ENCODE measurements at places on chromosomes 11 and 22.

DNA sequence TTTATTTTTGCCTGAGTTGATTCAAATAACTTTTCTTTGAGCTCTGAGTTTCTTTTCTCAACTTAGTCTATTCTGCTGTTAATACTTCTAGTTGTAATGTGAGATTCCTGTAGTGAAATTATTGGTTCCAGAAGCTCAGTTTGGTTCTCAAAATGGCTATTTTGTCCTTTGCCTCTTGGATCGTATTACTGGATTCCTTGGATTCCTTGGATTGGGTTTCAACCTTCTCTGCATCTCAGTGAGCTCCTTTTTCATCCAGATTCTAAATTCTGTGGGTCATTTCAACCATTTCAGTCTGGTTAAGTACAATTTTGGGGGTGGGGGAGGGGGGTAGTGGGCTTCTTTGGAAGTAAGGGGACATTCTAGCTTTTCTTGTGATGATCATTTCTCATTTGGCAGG is 341.1 kb upstream of the CNTN5 start:
- DNase-seq: no peak

GRCh38 chr11:118042796-118043195 is 34.1 kb upstream of the TMPRSS4 start:
- no peak for DNase-seq

DNA sequence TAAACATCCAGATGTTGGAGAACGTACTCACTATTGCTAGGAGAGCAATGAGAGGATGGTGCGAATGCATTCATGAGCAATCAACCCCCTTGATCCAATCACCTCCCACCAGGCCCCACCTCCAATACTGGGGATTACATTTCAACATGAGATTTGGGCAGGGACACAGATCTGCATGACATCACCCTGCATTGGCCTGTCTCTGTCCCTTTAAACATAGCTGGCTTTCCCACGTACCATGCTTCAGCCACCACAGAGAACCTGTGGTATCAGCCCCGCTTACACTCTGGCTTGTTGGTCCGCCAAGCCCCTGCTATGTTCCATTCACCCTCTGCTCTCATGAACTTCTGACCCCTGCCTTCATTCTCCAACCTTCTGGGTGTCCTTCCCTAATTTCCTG is 157.5 kb upstream of the E2F8 start:
- no peak for DNase-seq

- no peak for DNase-seq
Measured at GRCh38 chr11:34750692-34751405, 130.0 kb downstream of the EHF start.

DNA sequence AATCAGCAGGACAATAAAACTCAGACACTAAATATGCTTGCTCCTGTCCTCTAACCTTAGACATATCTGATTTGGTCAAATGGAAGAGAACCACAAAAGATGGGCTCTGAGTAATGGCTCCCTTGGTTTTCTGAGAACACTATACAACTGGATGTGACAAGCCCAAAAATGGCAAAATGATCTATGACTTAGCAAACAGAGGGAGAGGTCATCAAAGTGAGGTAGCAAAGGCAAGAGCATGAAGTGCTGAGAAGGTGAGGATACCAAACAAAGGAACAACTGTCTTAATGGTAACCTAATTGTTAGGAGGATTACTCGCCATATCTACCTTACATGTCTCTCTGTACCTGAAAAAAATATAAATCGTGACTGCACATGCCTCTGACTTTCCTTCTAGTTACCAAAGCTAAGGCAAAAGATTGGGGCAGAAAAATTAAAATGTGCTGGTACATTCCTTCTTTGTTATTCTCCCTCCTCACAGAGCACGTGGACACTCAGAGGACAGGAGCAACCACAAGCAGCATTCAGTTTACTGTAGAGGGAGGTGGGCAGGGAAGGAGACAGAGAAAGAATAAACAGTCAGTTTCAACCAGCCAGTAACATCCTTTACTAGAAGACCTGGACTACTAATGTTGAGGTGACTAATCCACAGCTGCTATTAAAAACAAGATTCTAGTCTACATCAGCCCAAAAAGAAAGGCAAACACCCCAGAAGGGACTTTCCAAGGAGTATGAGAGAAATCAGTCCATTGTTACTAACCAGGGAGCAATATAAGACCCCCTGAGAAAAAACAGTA is 88.8 kb downstream of the AMBRA1 start:
- DNase-seq: no peak

DNA sequence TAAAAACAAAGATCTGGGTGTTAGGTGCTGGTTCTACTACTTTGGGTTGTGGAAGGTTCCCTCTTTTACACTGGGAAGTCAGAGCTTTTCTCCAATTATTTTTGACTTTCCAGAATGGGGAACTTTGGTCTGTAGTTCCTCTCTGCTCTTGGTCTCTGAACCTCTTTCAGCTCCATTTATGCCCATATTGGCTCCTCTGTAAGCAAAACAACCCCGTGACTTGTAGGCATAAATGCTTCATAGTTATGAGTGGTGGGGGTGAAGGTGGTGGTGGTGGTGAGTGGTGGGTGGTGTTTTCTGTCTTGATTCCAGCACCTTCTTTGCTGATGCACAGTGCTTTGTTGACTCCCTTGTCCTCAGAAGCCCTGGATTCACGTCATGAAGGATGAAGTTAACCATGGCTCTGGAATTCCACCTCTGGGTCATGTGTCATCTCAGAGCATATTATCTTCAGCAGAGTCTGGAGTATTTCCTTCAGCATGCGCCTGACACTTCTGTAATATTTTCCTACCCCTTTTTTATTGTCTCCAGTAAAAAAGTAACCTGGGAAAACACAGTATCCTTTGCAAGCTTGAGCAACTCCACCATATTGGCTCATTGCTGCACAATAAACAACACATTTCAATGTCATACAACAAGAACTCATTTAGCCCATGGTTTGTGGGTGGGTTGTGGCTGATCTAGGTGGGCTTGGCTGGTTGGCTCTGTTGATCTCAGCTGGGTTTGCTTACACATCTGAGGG is 24.1 kb upstream of the GRK3 start:
- DNase-seq: no peak

DNA sequence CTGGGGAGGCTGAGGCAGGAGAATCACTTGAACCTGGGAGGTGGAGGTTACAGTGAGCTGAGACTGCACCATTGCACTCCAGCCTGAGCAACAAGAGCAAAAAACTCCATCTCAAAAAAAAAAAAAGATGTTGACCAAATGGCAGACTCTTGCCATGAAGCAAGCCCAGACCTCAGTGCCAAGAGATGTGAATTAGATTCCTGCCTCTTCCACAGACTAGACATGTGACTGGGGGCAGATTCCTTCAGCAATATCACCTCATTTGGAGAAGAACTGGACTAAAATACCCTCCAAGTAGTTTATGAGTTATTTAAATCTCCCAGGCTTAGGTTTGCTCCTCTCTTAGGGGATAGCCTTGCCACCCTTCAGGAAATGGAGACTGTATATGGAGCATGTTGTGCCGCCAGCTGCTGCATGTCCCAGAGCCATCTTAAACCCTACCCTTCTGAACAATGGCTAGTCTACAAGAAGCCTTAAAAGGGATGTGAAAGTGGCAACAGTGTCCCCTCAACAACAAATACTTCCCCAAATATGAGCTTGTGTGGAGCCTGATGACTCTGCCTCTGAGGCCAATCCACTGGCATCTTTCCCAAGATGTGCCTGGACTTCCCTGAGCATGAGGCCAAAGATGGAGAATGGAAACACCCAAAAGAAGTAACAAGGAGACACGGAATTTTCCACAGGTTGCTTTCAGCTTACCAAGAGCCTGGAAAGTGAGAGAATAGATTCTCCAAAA is 763 bp upstream of the MS4A7 start:
- DNase-seq: no peak

DNA sequence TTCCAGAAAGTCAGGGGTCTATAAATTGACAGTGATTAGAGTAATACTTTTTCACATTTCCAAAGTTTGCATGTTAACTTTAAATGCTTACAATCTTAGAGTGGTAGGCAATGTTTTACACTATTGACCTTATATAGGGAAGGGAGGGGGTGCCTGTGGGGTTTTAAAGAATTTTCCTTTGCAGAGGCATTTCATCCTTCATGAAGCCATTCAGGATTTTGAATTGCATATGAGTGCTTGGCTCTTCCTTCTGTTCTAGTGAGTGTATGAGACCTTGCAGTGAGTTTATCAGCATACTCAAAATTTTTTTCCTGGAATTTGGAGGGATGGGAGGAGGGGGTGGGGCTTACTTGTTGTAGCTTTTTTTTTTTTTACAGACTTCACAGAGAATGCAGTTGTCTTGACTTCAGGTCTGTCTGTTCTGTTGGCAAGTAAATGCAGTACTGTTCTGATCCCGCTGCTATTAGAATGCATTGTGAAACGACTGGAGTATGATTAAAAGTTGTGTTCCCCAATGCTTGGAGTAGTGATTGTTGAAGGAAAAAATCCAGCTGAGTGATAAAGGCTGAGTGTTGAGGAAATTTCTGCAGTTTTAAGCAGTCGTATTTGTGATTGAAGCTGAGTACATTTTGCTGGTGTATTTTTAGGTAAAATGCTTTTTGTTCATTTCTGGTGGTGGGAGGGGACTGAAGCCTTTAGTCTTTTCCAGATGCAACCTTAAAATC is 5.3 kb downstream of the MALAT1 start:
- DNase-seq: no peak

DNA sequence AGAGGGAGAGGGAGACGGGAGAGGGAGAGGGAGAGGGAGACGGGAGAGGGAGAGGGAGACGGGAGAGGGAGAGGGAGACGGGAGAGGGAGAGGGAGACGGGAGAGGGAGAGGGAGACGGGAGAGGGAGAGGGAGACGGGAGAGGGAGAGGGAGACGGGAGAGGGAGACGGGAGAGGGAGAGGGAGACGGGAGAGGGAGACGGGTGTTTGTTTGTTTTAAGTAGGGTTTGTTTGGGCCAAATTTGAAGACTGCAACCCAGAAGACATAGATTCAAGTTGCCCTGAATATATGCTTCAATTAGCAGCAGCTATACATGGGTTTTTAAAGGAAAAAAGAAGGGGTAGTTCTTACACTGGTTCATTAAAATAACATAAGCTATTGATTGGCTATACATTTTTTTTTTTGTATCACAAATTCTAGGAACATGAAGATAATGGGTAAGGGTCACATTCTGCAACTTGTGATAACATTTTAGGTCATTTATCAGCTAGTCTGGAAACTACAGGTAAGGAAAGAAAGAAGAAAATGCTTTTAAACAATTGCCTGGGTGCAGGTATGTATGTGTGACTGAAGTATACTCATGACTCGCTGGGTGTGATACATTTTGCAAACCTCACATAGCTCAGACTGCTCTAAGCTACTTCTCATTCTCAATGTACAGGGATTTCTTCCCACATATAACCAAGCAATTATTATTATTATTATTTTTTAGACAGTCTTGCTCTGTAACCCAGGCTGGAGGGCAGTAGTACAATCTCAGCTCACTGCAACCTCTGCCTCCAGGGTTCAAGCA is 67.3 kb downstream of the MCHR1 start:
- DNase-seq: no peak

- no peak for DNase-seq
Measured at GRCh38 chr22:36129486-36130388, 30.8 kb downstream of the APOL3 start.

Data from H54 (cell line).